ENCODE measurements at places on chromosomes 6 and 20. TPM values are rescaled to one million over a fixed set of nuclear protein-coding genes. Genes with fewer than 3 reads are reported as not detected.
A peak's percentile ranks its signal among the peaks of the same experiment; 100 is the strongest.

- DNase-seq = no peak
These were observed 797 bp downstream of the PBX2 start for GRCh38 chr6:32189069-32189741.

DNA sequence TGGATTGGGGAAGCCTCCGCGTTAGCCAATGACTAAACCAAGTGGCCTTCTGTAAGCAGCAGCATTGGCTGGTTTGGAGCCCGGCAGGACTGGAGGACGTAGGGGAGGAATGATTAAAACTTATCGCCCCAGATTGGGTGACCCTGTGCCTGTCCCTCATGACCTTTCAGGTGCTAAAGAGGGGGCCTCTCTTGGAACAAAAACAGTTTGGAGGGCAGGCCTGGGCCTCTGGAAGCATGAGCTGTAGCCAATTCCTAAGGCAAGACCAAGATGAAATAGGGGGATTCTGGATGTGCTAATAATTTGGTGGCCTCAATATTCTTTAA, 1.4 kb downstream of the GMPR start:
- no peak for DNase-seq

GRCh38 chr20:23125625-23126191, 39.6 kb upstream of the CD93 start:
- DNase-seq = peak; percentile 73

DNA sequence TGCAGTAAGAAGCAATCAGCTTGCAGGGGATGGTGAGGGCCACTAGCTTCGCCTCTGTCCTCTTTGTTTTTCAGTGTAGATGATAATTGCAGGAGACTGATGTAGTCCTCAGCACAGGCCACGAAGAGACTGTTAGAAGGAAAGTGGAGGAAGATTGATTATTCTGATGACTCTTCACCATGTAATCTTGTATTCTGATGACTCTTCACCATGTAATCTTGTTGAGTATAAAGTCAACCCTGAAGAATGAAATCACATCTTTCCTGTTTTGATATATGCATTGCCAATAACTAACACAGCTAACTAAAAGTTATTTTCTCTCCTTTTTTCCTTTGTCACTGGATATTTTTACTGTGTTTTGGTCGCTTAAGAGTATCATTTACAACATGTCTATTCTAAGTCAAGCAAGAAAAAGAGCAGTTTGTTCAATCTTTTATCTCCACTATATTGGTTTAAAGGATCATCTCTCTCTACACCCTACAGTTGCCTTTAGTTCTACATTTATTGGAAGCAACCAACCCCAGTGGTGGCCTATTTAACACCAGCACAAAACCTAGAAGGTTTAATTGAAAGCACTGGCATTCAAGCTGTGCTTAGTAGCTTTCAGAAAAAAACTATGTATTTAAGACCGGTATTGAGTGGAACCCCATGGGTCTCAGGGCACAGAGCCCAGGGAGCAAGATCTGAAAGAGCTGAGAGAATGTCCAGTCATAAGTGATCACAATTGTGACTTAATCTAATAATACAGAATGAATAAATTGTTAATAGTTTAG, 107.2 kb upstream of the BTBD3 start:
- DNase-seq = peak; percentile 60

- no peak for DNase-seq
These were observed 198.0 kb upstream of the RAB32 start for GRCh38 chr6:146345598-146345997.

GRCh38 chr6:47483853-47484546, 6.4 kb downstream of the CD2AP start:
- peak; percentile 35 for DNase-seq

- DNase-seq = no peak
These were observed 14.3 kb upstream of the SLC22A3 start for GRCh38 chr6:160333841-160334240.

- peak; percentile 46 for DNase-seq
These were observed 108.2 kb upstream of the NFATC2 start for GRCh38 chr20:51650685-51651134.

- no peak for DNase-seq
These were observed 227.1 kb downstream of the HACE1 start for GRCh38 chr6:104632588-104632987.

DNA sequence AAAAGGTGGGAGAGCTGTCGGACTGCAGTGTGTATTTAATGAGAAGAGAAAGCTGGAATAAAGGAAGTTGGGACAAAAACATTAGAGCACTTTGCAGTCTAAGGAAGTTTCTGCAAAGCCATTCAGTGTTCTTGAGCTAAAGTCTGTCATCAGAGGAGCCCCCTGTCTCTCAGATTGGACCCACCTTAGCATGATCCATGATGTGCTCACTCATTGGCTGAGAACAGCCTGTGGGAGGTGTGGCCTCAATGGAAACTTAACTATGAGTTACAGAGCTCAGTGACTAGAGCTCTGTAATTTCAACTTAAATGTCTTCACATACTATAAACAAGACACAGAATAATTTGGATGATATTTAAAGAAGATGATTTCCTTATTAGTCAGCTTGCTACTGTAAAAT, 437.0 kb downstream of the BTBD3 start:
- DNase-seq = no peak

DNA sequence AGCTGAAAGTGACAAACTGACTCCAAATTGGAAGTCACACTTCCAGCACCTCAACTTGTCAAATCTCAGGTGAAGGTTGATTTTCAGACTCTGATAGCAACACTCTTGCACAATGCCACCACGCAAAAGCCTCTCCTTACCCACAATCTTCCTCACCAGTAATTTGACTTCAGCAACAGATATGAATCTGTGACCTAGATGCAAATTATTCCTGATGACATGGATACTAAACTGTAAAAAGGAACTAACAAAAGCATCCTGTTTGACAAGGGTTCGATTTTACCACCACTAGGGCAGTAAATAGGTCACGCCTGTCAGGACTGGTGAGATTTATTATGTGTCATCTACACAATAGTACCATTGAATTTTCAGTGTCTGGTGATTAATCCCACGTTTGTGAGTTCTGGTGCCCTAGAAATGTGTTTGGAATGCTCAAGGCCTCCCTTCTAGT, 134.4 kb upstream of the COL21A1 start:
- DNase-seq = no peak

GRCh38 chr6:141463237-141463977, 669.3 kb upstream of the GJE1 start:
- DNase-seq = peak; percentile 79

GRCh38 chr6:150491131-150491810, 108.4 kb upstream of the PLEKHG1 start:
- peak; percentile 58 for DNase-seq

DNA sequence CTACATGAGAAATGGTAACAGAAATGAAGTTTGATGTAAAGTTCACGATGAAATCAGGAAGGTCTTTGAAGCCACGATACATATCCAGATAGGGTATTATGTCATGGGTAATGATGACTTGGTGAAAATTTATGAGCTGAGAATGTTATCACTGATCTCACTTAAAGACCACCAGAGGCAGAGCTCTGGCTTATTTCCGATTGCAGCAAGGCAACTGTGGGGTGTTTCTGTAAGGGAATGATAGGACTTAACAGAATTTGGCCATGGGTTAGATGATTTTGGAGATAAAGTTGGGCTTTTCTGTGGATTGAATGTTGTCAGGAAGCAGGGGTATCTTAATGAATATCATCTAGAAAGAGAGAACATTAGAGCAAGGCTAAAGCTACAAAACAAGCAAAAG, 508.4 kb downstream of the HDGFL1 start:
- DNase-seq = no peak

DNA sequence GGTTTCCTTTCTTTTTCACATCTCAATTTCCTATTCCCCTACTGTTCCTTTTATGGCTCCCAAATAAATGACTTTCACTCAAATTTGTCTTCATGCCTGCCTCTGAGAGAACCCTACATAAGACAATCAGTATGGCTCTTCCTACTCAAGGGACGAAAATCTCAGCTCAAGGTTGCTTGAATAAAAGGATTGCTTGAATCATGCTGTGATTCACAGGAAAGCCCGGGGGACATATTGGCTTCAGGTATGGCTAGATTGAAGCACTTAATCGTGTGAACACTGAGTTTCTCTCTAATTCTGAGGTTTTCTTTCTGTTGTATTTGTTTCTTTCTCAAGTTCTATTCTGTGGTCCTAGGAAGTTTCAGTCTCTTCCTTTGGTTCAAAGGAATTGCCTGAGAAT, 140.3 kb upstream of the SULF2 start:
- DNase-seq = no peak

GRCh38 chr20:22339091-22339881, 245.1 kb downstream of the FOXA2 start:
- peak; percentile 88 for DNase-seq

DNA sequence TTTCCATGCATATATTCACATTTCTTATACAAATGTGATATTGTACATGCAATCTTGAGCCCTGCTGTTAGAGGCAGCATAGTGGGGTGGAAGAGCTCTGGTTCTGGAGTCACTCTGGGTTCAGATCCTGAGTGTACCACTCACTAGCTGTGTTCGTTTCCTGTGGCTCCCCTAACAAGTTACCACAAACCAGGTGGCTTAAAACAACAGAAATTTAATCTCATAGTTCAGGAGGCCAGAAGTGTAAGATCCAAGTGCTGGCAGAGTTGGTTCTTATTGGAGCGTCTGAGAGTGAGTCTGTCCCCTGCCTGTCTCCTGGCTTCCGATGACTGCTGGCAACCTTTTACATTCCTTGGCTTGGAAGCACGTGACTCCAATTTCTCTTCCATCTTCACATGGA, 115.6 kb downstream of the MAP3K7 start:
- no peak for DNase-seq

DNA sequence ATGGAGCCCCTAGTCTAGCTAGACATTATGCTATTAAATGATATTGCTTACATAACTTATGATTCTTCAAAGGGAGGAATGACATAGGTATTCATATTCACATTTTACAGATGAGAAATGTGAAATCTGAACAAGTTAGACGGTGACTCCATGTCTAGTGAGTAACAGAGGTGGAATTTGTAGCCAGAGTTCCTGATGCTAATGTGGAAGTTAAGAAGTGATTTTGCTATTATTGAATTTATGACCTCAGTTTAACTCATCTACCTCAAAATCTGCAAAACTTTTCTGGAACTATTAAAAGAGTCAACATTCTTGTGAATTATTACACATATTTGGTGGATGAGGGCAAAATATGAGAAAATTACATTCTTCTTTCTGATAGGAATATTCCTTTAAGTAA, 347.6 kb upstream of the MMS22L start:
- peak; percentile 2 for DNase-seq

- DNase-seq = no peak
These were observed 85.9 kb downstream of the PXDC1 start for GRCh38 chr6:3665608-3666007.

DNA sequence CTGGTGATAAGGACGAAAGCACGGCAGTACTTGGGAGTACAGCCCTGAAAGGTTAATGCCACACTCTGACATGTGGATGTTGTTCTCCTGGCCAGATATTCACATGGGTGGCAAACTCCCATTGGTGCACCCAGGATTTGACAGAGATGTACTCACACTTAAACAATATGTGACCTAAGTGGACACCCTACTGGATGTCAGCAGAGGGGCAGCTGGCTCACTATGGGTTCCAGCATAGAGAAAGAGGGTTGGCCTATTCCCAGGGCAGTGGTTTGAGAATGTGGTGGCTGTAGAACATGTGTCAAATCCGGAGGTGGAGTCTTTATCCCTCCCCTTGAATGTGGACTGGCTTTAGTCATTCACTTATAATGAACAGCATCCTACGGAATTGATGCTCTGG, 333.2 kb downstream of the DHX35 start:
- no peak for DNase-seq

- DNase-seq = no peak
These were observed 39.9 kb upstream of the TAB2 start for GRCh38 chr6:149277621-149278020.

- DNase-seq = peak; percentile 60
These were observed 118.4 kb downstream of the FARS2 start for GRCh38 chr6:5379647-5380242.

DNA sequence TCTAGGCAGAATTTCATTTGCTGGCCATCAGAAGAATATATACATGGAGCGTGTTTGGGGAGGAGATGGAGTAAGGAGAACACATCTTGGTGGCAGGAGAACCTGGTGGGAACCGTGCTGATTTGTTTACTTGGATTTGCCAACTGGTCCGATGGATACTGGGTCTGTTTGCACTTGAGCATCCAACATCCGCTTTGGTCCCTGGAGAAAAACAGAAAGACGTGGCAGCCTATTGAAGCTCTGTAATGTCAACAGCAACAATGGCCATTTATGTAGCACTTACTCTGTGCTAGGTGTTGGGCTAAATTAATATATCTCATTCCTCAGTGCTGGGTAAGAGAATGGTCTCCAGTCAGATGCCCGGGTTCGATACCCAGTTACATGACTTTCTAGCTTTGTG, 125.6 kb downstream of the BCAS1 start:
- DNase-seq = no peak

DNA sequence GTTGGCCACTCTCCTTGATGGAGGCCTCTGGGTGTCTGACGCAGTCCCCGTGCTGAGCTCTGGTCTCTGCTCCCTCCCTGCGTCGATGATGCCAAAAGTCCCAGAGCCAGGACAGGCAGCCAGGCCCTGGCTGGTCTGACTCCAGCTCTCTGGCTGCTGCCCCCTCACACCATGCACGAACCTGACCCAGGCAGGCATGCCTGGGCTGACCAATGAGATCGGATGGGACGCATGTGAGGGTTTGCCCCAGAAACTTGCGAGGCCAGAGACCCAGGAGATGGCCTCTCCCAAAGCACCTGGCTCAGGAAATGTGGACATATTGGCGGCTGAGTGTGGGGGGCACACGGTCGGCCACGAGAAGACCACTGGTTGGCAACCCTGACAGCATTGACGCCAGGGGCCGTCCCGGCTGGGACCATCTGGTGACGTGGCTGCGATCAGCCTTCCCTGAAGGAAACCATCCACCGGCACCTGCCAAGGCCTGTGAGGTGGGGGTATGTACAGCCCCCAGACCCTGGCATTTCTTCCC, 51.2 kb upstream of the FRMD1 start:
- DNase-seq = no peak

- DNase-seq = no peak
These were observed 61.7 kb upstream of the XRN2 start for GRCh38 chr20:21241406-21241805.

- peak; percentile 38 for DNase-seq
These were observed 43.2 kb downstream of the RANBP9 start for GRCh38 chr6:13668291-13668928.

- DNase-seq = peak; percentile 61
These were observed 39.1 kb downstream of the TMX4 start for GRCh38 chr20:7980332-7981046.

- DNase-seq = no peak
These were observed 251.9 kb upstream of the IRAK1BP1 start for GRCh38 chr6:78615430-78615904.

GRCh38 chr6:3698021-3698420, 53.5 kb downstream of the PXDC1 start:
- peak; percentile 49 for DNase-seq

Gene CARMIL1
- 23.9 TPM for total RNA-seq

Gene SALL4
- 0.36 TPM for total RNA-seq

Gene OXT
- total RNA-seq = not detected

Gene RNF39
- total RNA-seq = not detected

Gene TRIM38
- 35.3 TPM for total RNA-seq

Gene BHLHE23
- not detected for total RNA-seq

Gene COL10A1
- not detected for total RNA-seq

Gene SLC4A11
- total RNA-seq = 0.49 TPM

Gene CDC40
- 21.8 TPM for total RNA-seq

Gene OR2J2
- total RNA-seq = not detected

Gene RUNX2
- total RNA-seq = 0.74 TPM

Gene NMBR
- total RNA-seq = not detected

Gene SCUBE3
- total RNA-seq = 1.8 TPM

Gene BTNL2
- not detected for total RNA-seq
